Activated CD4-positive, alpha-beta memory T cell treated with anti-CD3 and anti-CD28 coated beads for 36 hours (primary cell): ENCODE measurements at places on chromosomes 3 and 15. TPM values are rescaled to one million over a fixed set of nuclear protein-coding genes. Genes with fewer than 3 reads are reported as not detected.

Gene CELF6
- total RNA-seq = 0.19 TPM

Gene BTLA
- total RNA-seq = 17.3 TPM

Gene UPK1B
- not detected for total RNA-seq

Gene ST3GAL6
- total RNA-seq = not detected

Gene PAK6
- total RNA-seq = 0.69 TPM

Gene COMMD4
- total RNA-seq = 83.3 TPM

Gene ROBO2
- not detected for total RNA-seq

Gene HYPK
- total RNA-seq = 16.7 TPM

Gene MITF
- total RNA-seq = not detected

Gene GOLGA8S
- 0.05 TPM for total RNA-seq

Gene PHLDB2
- total RNA-seq = 2.1 TPM

Gene SAMD7
- total RNA-seq = not detected

Gene TMEM45A
- 0.74 TPM for total RNA-seq

Gene NRROS
- 25.3 TPM for total RNA-seq

Gene CDHR4
- not detected for total RNA-seq

Gene THUMPD3
- total RNA-seq = 60.6 TPM

Gene IGDCC3
- total RNA-seq = not detected

Gene COPG1
- total RNA-seq = 162 TPM

Gene TNNC1
- 4.7 TPM for total RNA-seq

Gene GYG1
- 22.1 TPM for total RNA-seq

Gene CSNK1G1
- total RNA-seq = 17.5 TPM

Gene ISL2
- total RNA-seq = 0.19 TPM

Gene WDR6
- total RNA-seq = 144 TPM

Gene IL17RC
- total RNA-seq = 0.40 TPM

Gene ZNF619
- total RNA-seq = 8.3 TPM

Gene GRM2
- 0.22 TPM for total RNA-seq

Gene SLC9C1
- total RNA-seq = not detected

Gene CCK
- total RNA-seq = not detected

Gene MB21D2
- 9.1 TPM for total RNA-seq

Gene CEP19
- 6.5 TPM for total RNA-seq

Gene HYAL1
- not detected for total RNA-seq

Gene COL8A1
- total RNA-seq = not detected

Gene MORC1
- not detected for total RNA-seq

Gene ACAD9
- 45.3 TPM for total RNA-seq

Gene TERC
- 11.5 TPM for total RNA-seq

Gene SOX14
- total RNA-seq = not detected

Gene BNC1
- not detected for total RNA-seq

Gene GOLGA8O
- total RNA-seq = not detected

Gene TTLL13
- 0.55 TPM for total RNA-seq

Gene COLQ
- 1.5 TPM for total RNA-seq

Gene HGD
- not detected for total RNA-seq

Gene SLC15A2
- 1.1 TPM for total RNA-seq

Gene HTR3E
- total RNA-seq = not detected

Gene TRIM42
- total RNA-seq = not detected
